ENCODE measurements at places on chromosomes 11 and 22.

DNA sequence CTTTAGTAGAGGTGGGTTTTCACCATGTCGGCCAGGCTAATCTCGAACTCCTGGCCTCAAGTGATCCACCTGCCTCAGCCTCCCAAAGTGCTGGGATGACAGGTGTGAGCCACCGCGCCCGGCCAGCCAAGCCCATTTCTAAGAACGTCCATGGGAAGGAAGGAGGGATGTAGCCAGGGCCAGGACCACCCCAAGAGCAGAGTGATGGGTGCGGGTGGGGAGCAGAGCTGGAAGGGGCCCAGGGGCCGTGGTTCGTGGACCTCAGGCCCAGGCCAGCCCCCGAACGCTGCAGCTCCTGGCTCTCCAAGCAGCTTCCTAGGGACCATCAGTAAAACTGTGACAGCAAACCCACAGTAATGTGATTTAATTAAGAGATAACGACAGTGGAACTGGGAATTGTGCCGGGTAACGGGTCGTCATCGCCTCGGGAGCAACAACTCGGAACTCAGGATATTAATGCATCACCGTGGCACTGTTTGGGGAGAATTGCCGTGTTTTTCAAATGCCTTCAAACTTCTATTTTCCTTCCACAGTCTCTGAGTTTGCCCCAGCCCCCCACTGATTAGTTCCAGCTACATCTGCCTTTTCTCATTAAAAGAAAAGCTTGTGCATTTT, 74.3 kb downstream of the BRD1 start:
- DNase-seq = no peak

DNA sequence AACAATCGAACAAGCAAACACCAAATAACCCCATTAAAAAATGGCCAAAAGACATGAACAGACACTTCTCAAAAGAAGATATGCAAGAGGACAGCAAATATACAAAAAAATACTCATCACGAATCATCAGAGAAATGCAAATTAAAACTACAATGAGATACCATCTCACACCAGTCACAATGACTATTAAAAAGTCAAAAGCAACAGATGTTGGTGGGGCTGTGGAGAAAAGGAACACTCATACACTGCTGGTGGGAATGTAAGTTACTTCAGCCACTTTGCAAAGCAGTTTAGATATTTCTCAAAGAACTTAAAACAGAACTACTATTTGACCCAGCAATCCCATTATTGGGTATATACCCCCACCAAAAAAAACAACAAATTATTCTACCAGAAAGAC, 51.3 kb upstream of the FLI1 start:
- no peak for DNase-seq

DNA sequence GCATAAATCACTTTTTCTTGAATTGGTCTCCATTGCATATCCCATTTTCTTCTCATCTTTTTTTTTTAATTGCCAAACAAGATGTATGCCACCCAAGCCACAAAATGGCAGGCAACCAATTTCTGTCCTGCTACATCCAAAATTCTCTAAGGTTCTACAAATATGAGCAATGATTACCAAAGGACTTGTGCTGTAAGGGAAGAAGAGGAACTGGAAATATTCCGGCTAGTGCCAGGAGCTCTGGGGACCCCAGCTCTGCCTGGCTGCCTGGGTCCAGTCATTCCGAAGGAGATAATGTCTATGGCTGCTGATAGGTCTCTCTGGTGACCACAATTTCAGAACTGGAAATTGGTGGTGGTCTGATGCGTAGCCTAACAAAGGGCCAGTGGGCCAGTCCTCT, 17.1 kb upstream of the SNX32 start:
- no peak for DNase-seq

GRCh38 chr11:129236850-129237249, 44.7 kb upstream of the ARHGAP32 start:
- no peak for DNase-seq

DNA sequence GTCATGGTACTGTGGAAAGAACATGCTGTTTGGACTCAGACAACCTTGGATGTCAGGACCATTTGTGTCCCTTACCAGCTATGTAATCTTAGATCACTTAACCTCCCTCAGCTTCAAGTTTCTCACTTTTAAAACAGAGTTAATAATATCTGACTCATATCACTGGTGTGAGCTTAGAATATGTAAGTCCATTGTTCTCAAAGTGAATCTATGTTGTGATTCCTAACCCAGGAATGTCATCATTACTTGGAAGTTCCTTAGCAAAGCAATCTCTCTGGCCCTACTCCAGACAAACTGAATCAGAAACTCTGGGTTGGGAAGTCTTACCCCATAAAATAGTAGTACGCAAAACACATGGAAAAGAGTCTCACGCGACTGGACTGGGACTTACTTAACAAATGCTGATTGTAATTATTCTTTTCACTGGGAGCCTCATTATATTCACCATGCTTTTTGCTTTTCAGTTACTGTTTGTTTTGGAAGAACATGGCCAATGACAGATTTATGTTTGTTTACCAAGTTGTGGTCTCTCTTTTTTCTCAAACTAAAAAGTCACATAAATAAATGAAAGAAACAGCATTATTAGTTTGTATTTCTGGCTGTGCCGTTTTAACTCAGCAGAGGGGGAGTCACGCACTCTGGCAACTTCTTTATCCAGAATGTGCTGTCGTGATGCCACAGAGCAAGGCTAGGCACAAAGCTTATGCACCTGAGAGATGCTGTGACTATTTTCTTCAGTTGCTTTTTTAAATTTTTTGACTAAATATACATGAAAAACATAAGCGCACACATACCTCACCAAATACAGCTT, 217.7 kb upstream of the CTSC start:
- DNase-seq = no peak

DNA sequence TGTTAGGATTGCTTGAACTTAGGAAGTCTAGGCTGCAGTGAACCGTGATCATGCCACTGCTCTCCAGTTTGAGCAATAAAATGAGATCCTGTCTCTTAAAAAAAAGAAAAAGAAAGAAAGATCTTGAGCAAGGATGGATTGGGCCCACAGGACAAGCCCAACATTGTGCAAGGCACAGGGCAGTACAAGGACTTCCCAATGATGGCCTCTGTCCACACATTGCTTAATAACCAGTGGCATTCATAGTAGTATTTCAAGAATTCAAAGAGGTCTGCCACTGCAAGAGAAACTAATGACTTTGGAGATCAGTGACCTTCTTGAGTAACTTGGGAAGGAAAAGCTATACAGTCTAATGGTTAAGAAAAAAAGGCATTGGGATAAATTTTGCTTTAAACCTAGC, 44.6 kb downstream of the SEZ6L start:
- DNase-seq = no peak

DNA sequence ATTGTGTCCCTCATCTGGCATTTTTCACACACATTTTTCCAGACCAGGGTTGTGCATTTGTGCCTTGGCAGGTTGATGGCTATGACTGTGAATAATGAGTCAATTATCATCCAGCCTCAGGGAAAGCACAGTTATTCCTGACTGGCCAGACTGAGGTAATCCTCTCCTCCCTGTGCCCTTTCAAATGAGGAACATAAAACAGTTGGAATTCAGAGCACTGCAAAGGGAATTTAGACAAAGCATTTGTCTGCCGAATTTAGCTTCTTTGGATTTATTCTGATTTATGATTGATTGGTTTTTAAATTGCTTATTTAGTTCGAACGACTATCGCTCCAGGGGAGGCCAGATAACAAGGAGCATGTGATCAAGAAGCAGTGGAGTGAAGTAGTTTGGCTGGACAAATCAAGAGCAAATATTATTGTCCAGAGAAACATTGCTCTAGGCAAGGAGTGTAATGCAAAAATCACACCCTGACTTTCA, 30.8 kb upstream of the RAG2 start:
- DNase-seq = no peak

DNA sequence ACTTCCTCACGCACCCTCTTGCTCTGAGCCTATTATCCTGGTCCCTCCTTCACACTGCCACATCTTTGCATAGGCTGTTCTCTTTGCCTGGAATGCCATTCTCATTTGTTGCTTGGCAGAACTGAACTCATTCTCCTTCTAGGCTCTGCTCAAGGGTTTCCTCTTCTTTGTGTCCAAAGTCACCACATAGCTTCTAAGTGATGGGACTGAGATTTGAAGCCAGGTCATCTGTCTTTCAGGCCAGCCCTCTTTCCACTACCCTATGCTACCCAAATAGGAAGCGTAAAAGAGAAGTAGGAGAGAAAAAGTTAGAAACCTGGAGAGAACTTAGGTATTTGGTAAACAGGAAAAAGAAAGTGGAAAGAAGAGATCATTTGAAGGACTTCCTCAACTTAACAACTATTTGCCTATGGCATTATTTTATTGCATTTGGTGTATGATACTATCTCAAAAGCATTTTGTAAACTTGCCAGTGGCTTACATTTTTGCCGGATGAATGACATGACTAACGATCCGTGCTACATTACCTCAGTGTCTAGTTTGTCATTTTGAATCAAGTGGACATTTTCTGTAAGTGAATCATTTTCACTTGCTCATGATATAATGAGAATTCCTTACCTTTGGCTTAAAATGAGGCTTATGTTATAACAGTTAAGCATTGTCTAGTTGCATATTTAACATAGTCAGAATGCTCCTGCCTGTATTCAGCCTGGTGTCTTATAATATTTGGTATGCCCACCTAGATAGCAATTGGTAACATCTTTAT, 18.5 kb downstream of the NF2 start:
- DNase-seq = no peak

GRCh38 chr11:8347978-8348377, 84.3 kb upstream of the LMO1 start:
- no peak for DNase-seq

DNA sequence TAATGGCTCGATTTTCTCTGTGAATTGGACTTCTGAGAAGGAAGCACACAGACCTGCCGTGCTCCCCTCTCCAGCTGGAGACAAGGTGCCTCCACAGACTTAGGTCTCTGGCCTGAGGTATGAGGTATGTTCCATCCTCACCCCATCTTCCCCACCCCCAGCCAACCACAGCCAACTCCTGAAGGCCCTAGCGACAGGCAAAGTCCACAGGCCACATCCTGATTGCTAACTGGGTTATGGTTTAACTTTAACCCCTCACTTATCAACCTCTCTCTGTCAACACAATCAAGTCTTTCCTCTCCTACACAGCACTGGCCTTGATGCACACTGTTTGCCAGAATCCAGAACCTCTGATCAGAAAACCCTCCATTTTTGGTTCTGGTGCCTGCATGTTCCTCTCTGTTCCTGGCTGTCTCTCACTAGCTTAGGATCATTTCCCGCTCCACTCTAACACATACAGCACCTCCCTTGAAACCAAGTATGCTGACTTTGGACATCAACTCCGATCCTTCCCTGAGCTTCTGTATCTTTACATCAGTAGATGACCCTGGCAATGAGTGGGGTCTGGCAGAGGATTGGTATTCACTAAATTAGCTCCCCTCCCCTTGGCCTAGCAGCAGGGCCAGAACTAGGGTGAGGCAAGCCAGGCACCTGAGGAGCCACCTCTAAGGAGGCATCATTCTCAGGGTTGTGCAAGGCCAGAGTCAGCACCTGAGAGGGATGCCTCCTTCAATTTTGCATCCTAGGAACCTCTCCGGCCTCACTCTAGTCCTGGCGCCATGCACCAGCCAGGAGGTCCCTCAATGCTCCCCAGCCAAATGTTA, 22.0 kb downstream of the JAML start:
- peak; percentile 57 for DNase-seq

DNA sequence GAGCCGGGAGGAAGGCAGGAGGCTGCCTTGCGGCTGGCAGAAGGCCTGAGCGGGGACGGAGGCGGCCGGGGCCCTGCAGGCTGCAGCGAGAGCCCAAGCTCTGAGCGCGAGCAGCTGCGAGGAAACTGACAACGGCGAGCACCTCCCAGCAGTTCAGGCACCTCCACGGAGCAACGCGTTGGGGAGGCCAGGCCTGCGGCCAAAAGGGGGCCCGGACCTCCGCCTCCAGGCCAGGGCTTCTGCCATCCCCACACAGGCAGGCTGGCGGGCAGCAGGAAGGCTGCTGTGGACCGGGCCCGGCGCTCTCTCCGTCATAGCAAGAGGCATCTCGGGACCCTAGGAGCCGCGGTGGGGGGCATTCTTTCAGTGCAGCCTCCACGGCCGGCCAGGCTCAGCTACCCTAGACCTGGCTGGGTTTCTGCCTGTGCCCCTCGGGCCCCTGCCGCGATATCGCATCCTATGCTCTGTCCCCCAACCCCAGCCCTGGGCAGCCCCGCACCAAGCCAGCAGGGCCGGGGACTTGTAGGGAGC, 22.9 kb upstream of the SLC22A12 start:
- DNase-seq = no peak

- DNase-seq = no peak
Measured at GRCh38 chr22:20235389-20235991, 32.6 kb downstream of the RTN4R start.

- DNase-seq = no peak
Measured at GRCh38 chr22:37018815-37019308, 385 bp downstream of the TST start.

GRCh38 chr11:47732271-47732670, 17.1 kb upstream of the AGBL2 start:
- DNase-seq = no peak

DNA sequence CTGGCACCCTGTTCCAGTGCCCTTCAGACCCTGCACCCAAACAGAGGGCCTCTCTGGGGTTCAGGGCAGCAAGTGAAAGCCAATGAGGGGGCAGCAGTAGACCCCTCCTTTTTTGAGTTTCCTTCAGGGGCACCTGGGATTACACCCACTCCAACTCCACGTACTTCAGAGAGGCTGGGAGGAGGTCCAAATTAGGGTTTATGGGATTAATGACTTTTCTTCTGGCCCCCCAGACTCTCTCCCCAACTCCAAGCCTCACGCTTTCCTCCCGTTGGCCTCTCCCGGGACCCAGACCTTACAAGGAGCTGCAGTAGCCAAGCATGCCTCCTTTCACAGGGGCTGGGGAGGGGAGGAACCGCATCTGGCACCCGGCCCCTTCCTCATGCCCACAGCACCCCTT, 101.7 kb downstream of the NECTIN1 start:
- DNase-seq = no peak

DNA sequence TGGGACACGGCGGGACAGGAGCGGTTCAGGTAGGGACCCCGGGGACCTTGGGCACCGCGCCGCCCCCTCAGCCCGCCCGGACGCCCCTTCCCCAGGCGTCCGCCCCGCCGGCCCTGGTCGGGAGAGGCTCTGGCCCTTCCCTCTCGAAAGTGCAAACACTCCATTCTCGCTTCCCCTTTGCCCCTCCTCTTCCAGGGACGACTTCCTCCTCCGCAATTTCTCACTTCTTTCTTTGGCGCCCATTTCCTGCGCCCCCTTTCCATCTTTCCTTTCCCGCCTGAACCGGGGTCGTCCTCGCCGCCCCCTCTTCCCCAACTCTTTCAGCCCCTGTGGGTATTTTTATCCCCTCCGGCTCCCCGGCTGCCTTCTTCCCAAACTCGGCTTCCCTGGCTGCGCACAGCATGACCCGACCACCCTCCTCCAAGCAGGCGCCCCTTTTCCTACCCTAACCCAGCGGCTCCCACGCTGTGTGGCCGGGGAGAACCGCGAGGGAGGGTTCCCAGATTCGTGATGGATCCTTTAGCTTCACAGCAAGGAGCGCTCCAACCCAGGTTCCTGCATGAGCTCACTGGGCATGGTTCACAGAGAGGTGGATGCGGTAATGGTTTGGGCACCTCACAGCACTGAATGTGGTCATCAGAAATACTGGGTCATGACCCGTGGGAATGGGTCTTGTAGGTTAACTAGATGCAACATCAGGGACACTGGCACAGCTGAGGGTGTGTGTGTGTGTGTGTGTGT, 689 bp downstream of the RAB39A start:
- no peak for DNase-seq

- DNase-seq = no peak
Measured at GRCh38 chr11:57776031-57776521, 14.5 kb downstream of the CTNND1 start.

GRCh38 chr11:91296629-91297028, 928.0 kb upstream of the FAT3 start:
- DNase-seq = no peak

- DNase-seq = no peak
Measured at GRCh38 chr22:30208631-30209603, 37.6 kb downstream of the LIF start.

- peak; percentile 22 for DNase-seq
Measured at GRCh38 chr11:110433393-110434333, 3.9 kb downstream of the FDX1 start.

Measured in CD4-positive, alpha-beta T cell treated with Interleukin-15 for 4 hours (primary cell).